ENCODE measurements at places on chromosomes 7 and 10. TPM values are rescaled to one million over a fixed set of nuclear protein-coding genes. Genes with fewer than 3 reads are reported as not detected.

Gene PLAC9
- 5.0 TPM for total RNA-seq

DNA sequence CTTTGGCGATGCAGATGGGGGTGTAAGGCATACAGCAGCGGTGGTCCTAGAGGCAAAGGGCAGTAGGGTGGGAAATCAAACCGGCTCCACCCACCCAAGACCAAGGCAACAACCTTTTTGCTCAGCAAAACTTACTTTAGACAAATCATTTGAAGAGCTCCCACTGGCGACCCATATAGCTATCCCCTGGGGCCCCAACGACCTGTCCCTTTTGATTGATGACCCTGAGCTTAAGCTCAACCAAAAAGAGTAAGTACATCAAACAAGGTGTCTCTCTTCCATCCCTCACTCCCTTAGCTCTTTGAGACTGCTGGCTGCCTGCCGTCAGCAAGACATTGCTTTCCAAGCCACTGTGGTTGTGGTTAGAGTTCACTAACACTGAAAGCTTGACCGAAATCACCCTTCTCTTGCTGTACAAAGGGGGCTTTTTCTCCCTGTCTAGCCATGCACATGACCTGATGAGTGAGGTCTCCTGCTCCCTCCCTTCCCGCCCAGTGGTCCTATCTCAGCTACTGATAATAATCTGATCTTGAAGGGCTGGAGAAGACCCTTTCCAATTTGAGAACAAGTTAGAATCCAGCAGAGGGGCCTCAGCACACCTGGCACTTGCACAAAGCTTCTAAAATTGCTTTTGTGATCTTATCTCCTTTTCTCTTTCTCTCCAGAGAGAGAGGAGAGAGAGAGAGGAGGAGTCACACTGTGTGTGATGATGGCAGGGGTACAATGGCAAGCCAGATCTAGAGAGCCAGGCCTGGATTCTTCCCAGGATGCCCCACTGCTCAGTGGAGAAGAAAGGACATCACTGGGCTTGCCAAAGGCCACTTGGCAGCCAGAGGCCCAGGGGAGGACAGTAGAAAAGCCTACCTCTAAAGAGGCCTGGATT, 42.2 kb downstream of the XPNPEP1 start:
- no peak for ATAC-seq

DNA sequence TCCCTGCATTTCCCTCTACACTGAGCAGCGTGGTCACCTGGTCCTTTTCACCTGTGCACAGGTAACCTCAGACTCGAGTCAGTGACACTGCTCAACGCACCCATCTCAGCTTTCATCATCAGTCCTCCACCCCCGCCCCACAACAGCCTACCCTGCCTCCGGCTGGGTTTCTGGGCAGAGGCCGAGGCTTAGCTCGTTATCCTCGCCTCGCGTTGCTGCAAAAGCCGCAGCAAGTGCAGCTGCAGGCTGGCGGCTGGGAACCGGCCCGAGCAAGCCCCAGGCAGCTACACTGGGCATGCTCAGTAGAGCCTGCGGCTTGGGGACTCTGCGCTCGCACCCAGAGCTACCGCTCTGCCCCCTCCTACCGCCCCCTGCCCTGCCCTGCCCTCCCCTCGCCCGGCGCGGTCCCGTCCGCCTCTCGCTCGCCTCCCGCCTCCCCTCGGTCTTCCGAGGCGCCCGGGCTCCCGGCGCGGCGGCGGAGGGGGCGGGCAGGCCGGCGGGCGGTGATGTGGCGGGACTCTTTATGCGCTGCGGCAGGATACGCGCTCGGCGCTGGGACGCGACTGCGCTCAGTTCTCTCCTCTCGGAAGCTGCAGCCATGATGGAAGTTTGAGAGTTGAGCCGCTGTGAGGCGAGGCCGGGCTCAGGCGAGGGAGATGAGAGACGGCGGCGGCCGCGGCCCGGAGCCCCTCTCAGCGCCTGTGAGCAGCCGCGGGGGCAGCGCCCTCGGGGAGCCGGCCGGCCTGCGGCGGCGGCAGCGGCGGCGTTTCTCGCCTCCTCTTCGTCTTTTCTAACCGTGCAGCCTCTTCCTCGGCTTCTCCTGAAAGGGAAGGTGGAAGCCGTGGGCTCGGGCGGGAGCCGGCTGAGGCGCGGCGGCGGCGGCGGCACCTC, at the start of the genes KLLN and PTEN:
Gene KLLN, minus strand, starts transcription at position 481 of the 891 bp plus-strand sequence. CDS start 1,046 bp downstream, outside the sequence.
Gene PTEN, plus strand, starts transcription at position 573 of the 891 bp plus-strand sequence. CDS start 845 bp downstream, outside the sequence.
- ATAC-seq, result peak; percentile 82

Gene GCK
- not detected for total RNA-seq

DNA sequence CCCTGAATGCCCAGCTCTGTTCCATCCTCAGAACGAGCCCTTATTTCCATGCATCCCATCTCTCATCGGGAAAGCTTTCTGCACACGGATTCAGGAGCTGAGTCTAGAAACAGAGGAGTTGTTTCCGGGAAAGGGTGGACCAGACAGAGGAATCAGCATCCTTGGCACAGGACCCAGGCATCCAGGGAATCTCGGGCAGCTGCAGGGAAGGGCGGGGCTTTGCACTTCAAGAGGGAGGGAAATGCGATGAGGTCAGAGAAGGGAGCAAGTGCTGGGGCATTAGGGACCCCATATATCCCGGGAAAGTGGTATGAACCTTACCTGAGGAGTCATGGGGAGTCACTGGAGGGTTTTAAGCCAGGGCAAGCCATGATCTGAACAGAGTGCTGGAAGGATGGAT, 68.5 kb downstream of the NPTX2 start:
- ATAC-seq, result no peak

GRCh38 chr7:128104108-128104742, 73.0 kb upstream of the LRRC4 start:
- peak; percentile 14 for ATAC-seq

GRCh38 chr10:10530313-10530712, 487.4 kb upstream of the CELF2 start:
- no peak for ATAC-seq

Gene PON1
- not detected for total RNA-seq

DNA sequence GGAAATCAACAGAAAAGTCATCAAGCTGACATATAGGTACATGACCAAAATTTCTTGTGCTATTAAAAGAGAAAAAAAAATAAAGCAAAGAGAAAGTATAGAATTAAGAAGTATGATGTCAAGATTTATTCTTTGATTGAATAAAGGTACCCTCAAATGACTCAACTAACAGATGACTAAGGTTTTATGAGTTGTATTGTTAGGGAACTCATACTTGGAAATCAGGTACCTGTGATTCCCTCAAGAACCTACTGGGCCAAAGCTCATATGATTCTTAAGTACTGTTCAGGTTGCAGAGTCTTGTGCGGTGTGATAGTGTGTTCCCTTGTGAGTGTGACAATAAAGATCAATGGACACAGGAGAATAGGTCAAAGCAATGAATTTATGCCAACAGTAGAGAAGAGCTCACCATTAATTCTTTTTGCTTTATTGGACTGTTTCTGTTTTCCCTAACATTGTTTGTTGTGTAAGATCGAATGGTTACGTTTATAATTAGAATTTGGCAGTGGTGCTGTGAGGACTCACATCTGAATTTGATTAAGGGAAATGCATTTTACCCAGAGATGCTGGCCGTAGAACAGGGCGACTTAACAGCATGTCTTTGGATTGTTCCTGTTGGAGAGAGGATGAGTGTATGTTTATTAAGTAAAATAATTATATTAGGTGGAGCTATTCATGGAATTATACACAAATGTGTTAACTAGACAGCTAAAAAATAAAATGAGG, 293.2 kb upstream of the SEMA3D start:
- no peak for ATAC-seq

DNA sequence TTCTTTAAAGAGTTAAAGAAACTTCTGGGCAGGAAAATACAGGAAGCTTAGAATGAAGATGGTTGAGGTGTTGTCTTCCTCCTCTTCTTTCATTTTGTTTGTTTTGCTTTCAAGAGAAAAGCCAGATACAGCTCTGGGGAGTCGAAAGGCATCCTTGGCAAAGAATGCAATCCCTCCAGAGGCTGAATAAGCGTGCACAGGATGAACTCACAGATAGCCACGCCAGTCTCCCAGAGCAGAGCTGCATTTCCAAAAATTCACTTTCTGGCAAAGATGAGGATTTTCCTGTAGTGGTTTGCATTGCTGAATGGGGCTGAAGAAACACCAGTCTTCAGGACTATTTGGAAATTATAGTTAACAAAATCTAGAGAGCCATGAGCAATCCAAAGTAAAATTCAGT, 336.4 kb downstream of the NRG3 start:
- no peak for ATAC-seq

DNA sequence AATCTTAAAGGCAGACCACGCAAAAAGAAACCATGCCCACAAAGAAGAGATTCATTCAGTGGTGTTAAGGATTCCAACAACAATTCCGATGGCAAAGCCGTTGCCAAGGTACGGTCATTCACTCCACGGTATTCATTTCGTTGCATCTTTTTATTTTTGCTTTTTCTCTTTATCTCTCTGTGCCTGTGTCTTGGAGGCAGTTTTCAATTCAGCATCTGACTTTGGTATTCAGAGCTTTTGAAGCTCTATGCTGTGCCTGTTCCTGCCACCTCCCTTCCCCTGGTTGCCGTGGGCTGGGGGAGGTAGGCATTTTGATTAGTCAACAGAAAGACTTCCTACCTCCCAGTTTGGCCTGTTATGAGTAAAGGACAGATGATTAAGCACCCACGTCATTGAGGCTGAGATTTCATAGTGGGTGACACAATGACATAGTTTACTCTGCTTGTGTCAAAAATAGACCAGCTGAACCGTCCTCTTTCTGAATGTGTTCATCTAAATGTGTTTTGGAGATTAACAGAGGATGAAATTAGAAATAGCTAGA, 149.5 kb downstream of the ARID5B start:
- ATAC-seq, result peak; percentile 74

- no peak for ATAC-seq
Measured at GRCh38 chr10:33416209-33416608, 81.7 kb upstream of the NRP1 start.

Gene JCAD
- total RNA-seq, result 2.3 TPM

Measured in esophagus mucosa (tissue), 1 donor.